ENCODE measurements at places on chromosomes 3 and 15. TPM values are rescaled to one million over a fixed set of nuclear protein-coding genes. Genes with fewer than 3 reads are reported as not detected.

RETNLB gene
- not detected for total RNA-seq

DNA sequence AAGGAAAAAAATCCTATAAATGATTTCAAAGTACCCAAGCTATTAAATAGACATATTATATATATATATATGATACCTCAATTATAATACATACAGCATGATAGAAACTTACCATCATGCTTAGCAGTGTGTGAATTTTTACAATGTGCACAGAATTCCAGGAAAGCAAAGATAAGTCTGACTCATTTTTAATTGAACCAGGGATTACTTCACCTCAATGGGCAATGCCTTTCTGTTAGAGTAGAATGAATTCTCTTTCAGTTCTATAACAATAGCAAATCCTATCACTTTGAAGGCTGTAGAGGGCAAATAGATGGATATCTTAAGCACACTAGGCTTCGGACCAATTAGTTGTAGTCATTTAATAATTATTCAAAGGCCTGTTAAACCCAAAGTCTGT, 54.8 kb upstream of the P3H2 start:
- DNase-seq, result no peak

DNA sequence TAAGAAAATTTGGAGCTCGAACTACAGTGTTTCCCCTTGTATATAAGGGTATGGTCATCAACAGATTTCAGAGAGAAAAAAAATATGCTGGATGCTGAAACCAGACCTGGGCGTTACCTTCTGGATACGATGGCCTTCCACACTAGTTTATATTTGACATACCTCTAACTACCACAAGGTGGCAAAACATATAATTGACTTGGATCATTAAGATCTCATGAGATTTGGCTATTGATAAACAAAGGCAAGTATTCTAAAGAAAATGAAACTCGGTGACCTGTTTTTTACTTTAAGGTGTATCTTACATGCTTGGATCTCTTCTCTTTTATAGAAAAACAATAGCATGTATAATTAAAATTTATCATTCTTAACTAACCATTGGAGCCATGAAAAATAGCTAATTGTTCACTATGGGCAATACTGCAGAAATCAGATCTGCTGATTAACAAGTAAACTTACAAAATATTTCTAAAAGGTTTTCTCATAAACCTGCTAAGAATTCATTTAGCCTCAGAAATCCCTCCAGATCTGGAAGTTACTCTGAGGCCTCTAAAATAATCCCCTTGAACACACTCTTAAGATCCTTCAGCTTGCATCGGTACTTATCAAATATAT, 300.6 kb upstream of the KCNH8 start:
- DNase-seq, result no peak

- no peak for DNase-seq
These were observed 6.2 kb downstream of the ETV5 start for GRCh38 chr3:186102687-186103086.

GRCh38 chr3:119359476-119360326, 65.5 kb downstream of the ARHGAP31 start:
- no peak for DNase-seq

- DNase-seq, result no peak
These were observed 886.3 kb downstream of the ROBO1 start for GRCh38 chr3:78881501-78881900.

ITIH1 gene
- not detected for total RNA-seq

GRCh38 chr15:29115093-29115991, 154.3 kb downstream of the NSMCE3 start:
- DNase-seq, result no peak

TMEM207 gene
- not detected for total RNA-seq

RPP25 gene
- 12.8 TPM for total RNA-seq

- no peak for DNase-seq
These were observed 4.6 kb downstream of the SETD5 start for GRCh38 chr3:9401986-9402385.

- no peak for DNase-seq
These were observed 88.0 kb downstream of the TBC1D2B start for GRCh38 chr15:77989296-77990143.

C3orf33 gene
- total RNA-seq, result 3.9 TPM

MED12L gene
- total RNA-seq, result 1.3 TPM

DNA sequence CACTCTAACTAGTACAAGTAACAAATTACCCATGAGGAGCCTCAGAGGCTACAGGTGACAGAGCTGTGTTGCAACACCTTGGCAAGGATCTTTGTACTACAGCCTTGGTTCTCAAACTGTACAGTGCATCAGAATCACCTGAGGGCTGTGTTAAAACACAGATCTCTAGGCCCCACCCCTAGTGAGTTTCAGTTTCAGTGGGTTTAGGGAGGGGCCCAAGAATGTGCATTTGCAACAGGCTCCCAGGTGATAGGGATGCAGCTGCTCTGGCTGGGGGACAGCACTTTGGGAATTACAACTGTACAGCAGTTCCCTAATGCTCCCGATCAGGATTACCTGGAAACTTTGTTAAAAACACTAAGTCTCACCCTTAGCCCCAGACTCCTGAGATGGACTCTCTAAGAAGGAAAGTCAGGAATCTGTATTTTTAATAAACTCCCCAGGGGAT, 66.1 kb upstream of the NR2F2 start:
- no peak for DNase-seq

VIPR1 gene
- total RNA-seq, result 3.7 TPM

TUSC2 gene
- 40.3 TPM for total RNA-seq

- no peak for DNase-seq
These were observed 21.9 kb upstream of the POLR2M start for GRCh38 chr15:57684491-57685151.
